ENCODE measurements at places on chromosomes 11 and 22. TPM values are rescaled to one million over a fixed set of nuclear protein-coding genes. Genes with fewer than 3 reads are reported as not detected.
A peak's percentile ranks its signal among the peaks of the same experiment; 100 is the strongest.

Gene VEGFB
- 55.5 TPM for total RNA-seq

Gene RAG1
- total RNA-seq = 0.70 TPM

Gene ATL3
- total RNA-seq = 37.0 TPM

Gene XKR3
- total RNA-seq = not detected

Gene C22orf42
- not detected for total RNA-seq

Gene MAJIN
- total RNA-seq = not detected

Gene LUZP2
- not detected for total RNA-seq

Gene ZNF280B
- 2.5 TPM for total RNA-seq

Gene HEPN1
- total RNA-seq = not detected

Gene CASP1
- 21.1 TPM for total RNA-seq

- no peak for DNase-seq
These were observed 66.5 kb downstream of the DBX1 start for GRCh38 chr11:20093775-20094174.

- DNase-seq = no peak
These were observed 700 bp downstream of the FAM180B start for GRCh38 chr11:47587039-47587716.

GRCh38 chr11:37978647-37979046 lies 1380.6 kb upstream of the RAG2 start:
- no peak for DNase-seq

DNA sequence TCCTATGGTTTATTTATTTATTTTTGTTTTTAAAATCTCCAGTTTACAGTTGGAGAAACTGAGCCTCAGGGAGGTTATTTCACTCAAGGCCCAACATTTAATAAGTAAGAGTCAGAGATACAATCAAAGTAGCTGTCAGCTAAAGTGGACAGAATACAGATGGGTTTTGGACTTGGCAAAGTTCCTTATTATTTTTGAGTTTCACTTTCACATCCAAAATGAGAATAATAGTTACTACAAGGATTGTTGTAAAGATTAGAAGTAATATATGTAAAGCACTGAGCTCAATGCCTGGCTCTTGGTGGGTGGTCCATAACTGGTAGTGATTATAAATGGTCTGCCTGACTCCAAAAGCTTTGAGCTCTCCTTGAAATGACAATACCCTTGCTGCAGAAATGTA lies 87.5 kb upstream of the SESN3 start:
- no peak for DNase-seq

- DNase-seq = no peak
These were observed 56.9 kb downstream of the AMOTL1 start for GRCh38 chr11:94825031-94825430.

- DNase-seq = no peak
These were observed 1.3 kb downstream of the TCN1 start for GRCh38 chr11:59865031-59865430.

GRCh38 chr11:64553554-64554201 lies 37.3 kb upstream of the SLC22A12 start:
- peak; percentile 10 for DNase-seq

- no peak for DNase-seq
These were observed 351.2 kb upstream of the API5 start for GRCh38 chr11:42960521-42961088.

GRCh38 chr11:62142043-62142375 lies 18.2 kb downstream of the INCENP start:
- no peak for DNase-seq

DNA sequence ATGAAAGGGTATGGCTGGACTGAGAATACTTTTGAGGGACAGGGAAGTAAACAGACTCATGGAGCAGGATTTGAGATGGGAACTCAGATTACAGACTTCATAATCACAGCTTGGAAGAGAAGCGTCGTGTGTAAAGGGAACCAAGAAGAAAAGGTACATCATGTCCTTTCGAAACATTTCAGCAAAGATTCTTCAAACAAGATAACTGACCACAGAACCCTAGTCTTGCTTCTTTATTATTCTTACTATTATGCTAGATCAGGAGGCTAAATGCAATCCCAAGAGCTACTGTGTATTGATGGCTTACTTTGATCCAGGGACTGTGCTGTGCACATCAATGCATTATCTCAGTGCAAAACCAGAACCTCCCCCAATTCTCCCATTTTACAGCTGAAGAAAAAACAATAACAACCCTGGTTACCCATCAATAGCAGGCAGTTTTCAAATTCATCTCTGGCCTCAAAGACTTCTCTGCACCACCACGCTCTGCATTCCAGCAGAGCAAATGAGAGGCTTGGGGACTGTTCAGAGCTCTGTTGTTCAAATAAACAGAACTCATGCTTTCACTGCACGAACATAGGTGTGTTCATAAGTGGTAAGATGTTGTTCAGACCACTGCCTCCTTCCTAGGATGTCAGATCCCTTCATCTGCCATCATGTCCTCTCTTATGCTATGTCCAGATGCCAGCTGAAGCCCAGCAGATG lies 104.8 kb upstream of the NAV2 start:
- no peak for DNase-seq

GRCh38 chr11:72358466-72359405 lies 75.6 kb downstream of the CLPB start:
- no peak for DNase-seq

GRCh38 chr22:36336246-36337182 lies 51.3 kb downstream of the MYH9 start:
- DNase-seq = no peak

DNA sequence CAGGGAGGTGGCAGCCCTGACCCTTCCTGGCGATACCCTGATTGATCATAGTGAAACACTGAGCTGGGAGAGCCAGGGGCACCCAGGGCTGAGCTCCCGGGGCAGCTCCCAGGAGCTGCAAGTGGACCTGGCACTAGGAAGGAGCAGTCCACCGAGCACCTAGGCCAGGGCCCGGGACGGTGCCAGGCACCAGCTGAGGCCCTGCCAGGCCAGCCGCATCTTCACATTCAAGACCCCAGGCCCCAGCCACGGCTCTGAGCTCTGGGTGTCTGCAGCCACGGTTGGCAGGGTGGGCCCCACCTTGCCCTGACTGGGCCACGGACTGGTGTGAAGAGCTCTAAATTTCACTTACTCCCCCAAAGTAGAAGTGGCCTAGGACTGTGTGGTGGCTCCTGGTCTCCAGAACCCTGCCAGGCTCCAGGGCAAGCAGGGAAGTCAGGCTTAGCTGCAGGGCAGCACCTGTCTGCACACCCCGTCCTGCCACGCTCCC lies 58.3 kb downstream of the RTN4R start:
- no peak for DNase-seq

GRCh38 chr11:130478204-130478701 lies 29.8 kb downstream of the ADAMTS15 start:
- no peak for DNase-seq

DNA sequence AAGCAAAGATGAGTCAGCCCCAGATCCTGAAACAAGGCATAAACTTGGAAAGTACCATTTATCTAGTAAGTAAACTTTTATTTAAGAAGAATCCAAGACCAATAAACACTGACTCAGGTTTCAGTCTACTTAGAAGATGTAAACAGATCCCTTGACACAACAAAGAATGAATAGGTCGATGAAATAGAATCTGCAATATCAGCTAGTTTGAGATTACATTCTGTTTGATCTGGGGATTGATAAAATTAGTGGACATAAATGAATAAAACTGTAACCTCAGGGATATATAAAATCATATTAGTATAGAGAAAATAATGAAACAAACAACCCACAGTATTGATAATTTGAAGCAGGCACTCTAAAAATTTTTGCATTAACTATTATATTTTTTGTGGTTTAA lies 708.9 kb downstream of the FAM181B start:
- no peak for DNase-seq

DNA sequence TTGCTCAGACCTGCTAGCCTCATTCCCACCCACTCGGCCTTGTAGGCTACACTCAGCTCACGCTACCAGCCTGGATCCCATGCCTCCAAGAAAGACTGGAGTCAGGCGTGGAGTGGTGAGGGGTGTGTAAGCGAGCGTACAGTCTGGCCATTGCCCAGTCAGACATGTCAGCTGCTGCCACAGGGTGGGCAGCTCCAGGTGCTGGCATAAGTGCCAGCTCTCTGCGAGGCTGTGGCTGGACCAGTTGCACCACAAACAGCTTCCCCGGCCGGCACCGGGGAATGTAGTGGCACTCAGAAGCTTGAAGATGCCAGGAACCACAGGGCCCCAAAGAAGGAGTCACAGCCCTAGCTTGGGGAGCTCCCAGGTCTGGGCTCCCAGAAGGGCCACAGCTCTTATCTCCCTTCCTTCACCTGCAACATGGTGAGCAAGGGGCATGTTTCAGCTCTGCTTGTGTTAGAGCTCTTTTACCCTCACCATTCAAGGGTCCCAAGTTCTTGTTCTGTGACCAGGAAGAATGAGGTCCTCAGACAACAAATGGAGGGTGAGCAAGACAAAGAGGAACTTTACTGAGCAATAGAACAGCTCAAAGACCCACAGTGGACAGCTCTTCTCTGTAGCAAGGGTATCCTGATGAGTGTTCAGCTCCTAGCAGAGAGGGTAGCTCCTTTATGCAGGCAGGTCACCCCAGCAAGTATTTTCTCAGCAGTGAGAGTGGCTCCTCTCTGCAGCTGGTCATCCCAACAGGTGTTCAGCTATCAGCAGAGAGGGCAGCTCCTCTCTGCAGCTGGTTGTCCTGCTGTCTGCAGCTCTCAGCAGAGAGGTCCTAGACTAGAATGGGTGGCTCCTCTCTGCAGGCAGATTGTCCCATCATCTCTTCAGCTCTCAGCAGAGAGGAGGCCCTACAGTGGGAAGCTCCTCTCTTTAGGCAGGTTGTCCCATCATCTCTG lies 6.0 kb downstream of the SBF2 start:
- DNase-seq = no peak

- DNase-seq = no peak
These were observed 4.8 kb downstream of the VPS51 start for GRCh38 chr11:65100674-65101350.

- DNase-seq = no peak
These were observed 35.7 kb upstream of the MUC5AC start for GRCh38 chr11:1121813-1122663.

DNA sequence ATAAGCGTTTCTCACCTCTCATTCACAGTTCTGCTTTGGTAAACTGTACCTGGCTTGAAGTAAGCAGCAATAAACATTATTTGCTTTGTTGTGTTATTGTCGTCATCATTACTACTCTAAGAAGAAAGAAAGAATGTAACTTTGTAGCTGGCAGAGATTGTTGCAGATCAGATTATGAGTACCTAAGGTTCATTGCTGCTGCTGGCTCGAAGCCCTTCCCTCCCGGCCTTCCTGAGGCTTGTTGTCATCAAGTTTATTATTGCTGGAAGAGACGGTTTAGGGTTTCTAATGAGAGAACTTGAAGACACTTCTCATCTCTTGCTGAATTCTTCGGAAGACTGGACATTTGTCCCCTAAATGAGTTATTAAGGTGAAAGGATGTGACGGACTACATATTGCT lies 101.3 kb downstream of the GRAMD1B start:
- DNase-seq = no peak

DNA sequence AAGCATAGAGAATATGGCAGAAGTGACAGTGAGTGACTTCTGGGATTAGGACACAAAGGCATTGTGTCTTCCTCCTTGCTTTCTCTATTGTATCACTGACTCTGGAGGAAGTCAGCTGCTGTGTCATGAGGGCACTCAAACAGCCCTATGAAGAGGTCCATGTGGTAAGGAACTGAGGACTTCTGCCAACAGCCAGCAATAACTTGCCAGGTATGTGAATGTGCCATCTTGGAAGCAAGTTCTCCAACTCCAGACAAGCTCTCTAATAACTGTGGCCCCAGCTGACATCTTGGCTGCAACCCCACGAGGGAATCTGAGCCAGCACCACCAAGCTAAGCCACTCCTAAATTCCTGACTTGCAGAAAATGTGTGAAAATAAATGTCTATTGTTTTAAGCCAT lies 83.6 kb upstream of the ZBED5 start:
- DNase-seq = no peak

DNA sequence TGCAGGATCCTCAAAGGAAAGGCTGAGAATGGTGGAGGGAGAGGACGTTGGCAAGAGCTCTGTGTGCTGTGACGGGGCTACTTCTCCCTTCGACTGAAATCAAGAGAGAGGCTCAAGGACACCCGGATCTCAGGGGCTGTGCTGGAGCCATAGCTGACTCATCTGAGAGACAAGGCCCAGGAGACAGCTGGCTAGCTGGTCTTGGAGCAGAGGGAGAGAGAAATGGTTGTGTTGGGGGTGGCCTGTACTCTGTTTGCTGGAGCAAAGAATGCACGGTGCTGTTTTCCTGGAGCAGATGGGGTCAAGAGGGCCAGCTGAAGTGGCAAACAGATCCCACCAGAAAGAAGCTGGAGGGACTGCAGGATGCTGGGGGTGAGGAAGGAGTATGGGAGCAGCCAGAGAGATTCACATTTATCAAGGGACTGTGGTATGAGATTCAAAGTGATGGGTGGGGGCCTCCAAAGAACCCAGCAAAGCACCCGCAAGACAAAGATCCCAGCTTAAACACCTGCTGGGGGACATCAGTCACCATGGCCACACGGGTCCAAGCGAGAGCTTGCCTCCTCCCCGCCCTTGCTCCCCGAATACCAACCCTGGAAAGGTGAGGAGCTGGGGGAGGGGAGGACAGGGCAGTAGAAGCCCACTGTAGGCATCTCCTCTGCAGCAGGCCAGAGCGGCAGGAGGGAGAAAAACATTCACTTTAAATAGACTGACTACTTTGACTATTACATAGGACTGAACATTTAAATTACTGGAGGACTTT lies 40.8 kb downstream of the MAP6 start:
- no peak for DNase-seq

GRCh38 chr11:44695169-44695833 lies 31.5 kb upstream of the TSPAN18 start:
- no peak for DNase-seq

GRCh38 chr11:60530454-60531100 lies 15.4 kb downstream of the MS4A13 start:
- DNase-seq = no peak

DNA sequence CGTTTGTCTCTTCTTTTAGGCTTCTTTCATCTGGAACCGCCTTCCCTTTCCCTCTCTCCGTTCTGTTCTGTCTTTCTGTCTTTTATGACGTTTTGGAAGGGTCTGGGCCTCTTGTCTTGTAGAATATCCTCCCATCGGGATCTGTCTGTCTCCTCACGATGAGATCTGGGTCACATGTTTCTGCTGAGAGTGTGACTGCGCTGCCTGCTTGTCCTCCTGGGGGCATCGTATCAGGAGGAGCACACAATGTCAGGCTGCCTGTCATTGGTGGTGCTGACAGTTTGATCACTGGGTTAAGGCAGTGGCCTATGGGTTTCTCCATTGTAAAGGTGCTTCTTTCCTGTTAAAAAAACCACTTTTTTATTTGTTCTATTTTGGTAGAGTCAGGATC lies 60.4 kb upstream of the PARVG start:
- DNase-seq = no peak

DNA sequence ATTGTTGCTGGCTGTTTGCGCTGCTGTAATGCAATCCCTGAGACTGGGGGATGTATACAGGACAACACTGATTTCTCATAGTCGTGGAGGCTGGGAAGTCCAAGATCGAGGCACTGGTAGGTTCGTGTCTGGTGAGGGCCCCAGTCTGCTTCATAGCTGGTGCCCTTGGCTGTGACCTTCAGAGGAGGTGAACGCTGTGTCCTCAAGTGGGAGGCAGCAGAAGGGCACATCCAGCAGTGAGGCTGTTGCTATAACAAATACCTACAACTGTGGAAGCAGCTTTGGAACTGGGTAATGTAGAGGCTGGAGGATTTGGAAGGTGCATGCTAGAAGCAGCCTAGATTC lies 21.3 kb downstream of the KRTAP5-5 start:
- DNase-seq = no peak
